ENCODE measurements at places on chromosomes 5 and 9.

- DNase-seq: no peak
These were observed 38.8 kb downstream of the CMYA5 start for GRCh38 chr5:79728396-79728795.

DNA sequence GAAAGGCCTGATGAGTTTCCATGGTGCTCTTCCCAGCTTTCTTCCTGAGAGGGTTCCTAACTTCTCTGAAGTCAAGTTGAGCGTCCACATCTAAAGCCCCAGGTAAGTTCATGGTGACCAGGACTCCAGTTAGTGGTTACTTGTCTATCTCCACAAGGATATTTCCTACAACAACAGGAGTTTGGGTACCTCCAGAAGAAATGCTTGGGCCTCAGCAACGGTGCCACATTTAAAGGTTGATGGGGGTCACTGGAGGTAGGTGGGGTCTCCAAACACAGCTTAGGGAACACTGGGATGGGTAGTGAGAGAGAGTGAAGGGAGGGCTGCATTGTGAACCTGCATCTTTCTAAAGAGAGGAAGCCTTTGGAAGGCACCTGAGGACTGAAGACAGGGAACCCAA, 123.4 kb downstream of the BOD1 start:
- no peak for DNase-seq

DNA sequence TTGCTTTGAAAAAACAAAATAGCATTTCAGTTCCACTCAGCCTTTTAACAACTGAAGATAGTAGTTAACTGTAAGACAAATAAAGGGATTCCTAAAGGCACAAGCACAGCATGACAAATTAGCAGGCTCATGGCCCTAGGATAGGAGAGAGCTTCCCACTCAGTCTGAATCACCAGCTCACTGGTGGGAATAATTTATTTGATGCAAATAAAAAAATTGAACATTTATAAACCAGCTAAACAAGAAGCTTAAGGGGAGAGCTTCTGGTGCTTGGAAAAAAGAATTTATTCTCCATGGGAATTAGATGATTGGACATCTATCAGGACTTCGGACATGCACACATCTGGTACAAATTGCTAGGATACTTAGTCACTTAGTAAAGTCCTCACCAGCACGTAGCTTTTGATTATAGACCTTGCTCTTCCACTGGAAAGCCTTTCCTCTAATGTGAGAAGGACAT, 294.1 kb upstream of the TNC start:
- no peak for DNase-seq

- no peak for DNase-seq
These were observed 1028.0 kb downstream of the TAF11L14 start for GRCh38 chr5:18662231-18662630.

- no peak for DNase-seq
These were observed 54.8 kb downstream of the ERCC6L2 start for GRCh38 chr9:95930277-95930676.

DNA sequence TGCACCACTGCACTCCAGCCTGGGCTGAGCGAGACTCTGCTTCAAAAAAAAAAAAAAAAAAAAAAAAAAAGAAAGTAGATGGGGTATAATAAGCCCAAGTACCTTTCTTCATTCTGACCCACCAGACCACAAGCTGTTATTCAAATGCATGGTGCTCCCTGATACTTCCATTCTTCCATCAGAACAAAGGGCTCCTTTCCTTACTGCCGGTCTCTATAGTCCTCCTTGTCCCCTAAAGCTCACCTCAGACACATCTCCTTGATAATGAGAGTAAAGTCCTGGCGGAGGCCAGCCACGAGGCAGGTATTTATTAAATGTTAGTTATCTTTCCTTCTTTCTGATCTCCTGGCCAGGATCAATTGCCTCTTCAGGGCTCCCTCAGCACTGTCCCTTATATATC, 162.5 kb downstream of the RAB3C start:
- no peak for DNase-seq

GRCh38 chr5:175682664-175683063, 24.8 kb downstream of the HRH2 start:
- DNase-seq: no peak

DNA sequence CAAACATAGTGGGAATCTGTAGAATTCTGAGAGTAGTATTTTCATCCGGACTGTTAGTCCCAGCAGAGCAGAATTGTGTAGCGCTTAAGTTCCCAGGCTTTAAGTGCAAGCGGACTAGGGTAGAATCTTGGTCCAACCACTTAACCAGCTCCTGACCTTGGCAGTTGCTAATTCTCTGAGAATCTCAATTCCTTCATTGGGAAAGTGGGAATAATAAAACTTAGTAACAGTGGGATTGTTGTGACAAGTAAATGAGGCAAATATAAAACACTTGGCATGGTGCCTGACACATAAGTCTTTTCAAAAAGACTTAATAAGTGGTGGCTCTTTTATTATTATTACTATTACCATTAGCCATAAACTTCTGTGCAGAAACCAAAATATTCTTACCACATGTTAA, 8.4 kb upstream of the SLC1A3 start:
- no peak for DNase-seq

DNA sequence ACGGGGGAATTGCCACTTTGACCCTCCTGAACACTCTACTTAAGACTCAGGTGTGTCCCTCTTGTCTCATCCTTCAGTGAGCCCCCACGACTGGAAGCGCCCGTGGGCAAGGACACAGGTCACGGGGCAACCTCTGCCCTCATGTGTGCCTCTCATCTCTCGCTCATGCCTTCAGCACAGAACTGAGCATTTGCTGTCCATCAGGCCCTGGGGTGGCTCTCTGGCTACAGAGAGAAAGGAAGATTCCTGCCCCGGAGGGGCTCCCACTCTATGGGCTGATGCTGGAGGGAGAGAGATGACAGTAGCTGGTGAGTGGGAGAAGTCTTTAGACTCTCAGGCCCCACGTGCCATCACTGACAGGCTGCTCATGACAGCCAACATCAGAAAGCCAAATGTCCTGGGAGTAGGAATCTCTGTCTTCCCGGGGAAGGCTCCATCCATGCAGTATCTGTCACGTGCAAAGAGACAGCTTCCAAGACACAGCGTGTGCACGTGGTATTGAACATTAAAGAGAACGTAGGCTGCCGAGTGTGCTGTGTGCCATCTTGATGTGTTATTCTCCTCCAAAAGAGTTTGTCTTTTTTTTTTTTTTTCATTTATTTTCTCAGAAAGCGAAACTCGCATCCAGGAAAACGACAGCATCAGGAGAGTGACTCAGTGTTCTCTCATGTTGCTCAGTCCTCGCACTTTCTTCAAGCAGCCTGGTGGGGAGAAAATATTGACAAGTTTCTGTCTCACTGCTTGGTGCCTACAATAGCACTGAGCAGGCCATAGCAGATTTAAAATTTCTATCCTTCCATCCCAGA, 190.5 kb downstream of the GAS1 start:
- no peak for DNase-seq

DNA sequence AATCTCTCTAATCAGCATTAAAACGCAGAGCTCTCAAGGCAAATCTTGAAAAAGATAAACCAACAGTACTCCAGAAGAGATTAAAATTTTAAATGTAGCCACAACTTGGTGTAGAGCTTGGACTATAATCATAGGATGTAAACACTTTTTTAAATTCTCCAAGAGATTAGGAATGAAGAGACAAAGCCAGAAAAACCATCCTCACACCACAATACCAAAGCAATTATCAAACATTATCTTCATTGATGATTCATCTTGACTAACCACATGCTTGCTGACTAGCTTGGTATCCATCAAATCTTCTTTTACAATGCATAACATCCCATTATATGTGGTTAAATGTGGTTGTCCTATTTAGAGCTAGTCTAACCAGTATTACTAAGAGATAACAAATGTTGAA, 815.1 kb downstream of the TLE1 start:
- DNase-seq: no peak

DNA sequence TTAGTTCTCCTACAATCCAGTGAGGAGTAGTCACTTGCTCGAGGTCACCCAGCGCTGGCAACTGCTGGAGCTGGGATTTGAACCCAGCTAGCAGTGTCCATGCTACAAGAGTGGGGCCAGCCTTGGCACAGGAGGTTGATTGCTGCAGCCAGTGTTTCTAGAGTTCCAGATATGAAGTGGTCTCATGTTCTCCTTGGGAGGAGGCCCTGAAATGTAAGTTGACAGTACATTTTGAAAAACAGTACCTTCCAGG, 802 bp downstream of the CCDC107 start:
- no peak for DNase-seq

GRCh38 chr5:154178661-154179060, 11.9 kb upstream of the GALNT10 start:
- DNase-seq: no peak

DNA sequence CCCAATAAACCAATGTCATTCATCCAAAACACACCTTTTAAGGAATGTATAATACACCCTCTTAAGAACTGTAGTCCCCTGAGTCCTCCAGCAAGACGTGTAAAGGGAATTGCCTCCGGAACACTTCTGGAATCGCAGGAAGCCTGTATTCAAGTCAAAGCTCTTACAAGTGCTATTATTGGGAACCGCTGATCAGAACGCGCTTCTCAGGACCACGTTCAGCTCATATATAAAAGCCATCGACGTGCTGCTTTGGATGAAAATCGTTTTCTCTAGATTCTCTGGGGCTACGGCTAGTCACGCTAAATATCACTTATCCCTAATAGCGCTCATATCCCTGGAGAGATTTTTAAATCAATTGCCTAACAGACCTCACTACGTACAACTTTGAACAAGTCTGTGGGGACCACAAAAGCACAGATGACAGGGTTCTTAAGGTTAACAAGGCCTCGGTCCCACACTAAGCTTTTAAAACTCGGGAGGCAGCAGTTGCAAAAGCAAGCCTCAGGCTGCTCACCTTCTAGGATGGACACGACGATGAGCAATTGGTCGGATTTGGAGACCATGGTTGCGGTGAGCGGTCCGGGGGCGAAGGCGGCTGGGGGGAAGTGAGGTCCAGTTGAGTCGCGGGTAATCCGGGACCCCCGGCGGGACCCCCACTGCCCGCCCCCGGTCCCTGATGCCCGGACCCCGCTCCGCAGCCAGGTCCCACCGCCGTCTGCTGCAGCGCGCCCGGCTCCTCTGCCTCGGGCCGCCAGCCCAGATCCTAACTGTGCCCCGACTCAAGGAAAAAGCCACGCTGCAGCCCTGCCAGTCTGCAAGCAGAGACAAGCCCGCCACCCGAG, 548 bp downstream of the CEP120 start:
- peak; percentile 21 for DNase-seq

DNA sequence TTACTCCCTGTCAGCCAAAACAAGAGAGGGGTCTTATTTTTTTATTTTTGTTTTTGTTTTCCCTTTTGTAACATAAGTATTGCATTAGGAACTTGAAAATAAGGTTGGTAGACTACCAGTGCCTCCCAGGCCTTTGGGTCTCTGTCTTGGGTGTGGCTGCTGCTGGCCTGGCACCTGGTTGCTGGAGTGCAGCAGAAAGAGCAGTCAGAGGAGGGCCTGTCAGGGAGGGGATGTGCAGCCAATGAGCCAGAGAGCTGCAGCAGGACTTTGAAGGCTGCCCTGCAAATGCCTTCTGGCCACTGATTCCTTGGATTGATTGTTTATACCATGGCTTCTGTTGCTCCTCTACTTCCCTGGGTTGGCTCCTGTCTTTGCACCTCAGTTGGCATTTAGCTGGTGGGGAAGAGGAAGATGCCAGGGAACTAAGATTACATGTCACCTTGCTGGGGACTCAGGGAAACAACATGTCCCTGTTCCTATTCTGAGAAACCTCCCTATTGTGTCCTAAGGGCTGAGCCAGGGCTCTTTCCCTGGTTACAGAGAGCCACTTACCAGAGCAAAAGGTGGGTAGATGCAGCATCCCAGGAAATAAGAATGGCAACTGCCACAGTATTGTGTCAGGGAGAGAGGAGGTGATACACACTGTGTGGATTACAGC, 66.6 kb downstream of the ANGPTL2 start:
- no peak for DNase-seq

DNA sequence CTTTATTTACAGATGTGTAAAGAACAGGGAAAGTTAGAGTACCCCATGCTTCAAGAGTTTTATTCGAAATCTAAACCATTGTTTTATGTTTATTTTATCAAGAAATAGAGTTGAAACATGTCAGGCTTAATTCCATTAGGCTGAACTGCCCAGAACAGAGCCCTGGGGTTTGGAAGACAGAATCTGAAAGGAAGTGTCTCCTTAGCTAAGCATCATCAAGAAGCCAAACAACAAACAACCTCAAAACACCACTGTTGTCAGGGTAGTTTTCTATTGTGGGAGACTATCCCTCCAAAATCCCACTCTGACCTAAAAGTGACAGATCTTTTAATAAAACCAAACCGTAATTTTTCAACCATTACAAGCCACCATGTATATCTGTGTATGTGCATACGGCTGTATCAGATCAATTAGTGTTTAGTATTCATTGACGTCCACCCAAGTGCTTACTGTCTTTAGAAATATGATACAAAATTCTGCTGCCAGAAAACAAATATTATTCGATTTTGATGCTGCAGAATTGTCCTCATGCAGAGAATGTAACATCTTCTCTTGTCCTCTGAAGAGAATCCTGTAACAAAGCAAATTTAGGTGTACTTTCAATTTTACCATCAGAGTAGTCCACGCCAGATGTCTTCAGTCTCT, 271.9 kb upstream of the TMEM161B start:
- DNase-seq: no peak

GRCh38 chr5:14909369-14909768, 37.8 kb upstream of the ANKH start:
- no peak for DNase-seq

DNA sequence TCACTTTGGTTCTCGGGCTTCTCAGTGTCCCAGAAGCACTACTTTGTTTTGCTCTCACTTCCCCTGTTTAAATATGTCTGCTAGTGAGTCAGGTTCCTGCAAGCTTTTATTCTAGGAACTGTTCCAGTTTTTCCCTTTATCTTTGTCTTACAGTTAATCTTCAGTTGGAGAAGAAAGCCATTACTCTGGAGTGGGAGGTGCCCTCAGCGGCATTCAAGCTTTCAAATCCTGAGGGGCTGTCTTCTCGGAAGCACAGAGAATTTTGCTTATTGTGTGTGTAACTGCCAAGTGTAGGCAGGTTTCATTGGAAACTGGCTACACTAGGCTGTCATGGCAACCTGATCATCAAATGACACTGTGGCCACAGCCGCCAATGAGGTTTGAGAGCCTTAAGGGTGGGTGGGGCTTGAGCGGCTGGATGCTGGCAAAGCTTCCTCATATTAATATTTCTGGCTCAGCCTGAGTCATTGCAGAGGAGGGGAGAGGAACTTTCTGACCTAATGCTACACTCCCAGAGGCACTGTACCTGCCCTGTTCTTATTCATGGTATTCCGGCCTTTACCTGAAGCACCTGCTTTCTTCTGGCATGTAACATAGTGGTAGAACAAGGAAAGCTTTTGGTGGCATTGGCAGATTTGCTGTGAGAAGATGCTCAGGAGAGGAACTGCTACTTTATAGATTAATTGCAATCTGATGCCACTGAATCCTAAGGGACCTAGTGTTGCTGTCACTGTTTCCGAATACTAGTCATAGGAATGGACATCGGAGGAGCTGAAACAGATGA, 26.3 kb downstream of the SLC25A25 start:
- peak; percentile 85 for DNase-seq

- no peak for DNase-seq
These were observed 45.3 kb upstream of the AKNA start for GRCh38 chr9:114433086-114433485.

DNA sequence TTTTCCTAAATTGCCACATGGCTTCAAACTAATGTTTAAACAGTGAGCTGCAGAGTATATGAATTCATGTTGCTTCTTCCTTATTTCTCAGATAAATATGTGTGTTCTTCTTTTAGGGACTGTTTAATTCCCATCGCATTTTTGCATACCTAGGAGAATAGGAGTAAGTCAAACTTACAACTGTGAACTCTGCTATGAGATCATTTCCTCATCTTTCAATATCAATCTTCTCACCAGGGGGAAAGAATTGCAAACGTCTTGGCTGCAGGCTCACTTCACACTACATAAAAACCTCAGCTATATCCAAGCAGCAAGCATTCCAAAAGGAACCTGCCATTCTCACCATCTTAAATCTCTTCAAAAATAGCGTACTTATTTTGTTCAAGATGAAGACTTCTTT, 271.0 kb downstream of the DNAH5 start:
- DNase-seq: no peak

All from germinal center (tissue), 1 donor.